Fibroblast of mammary gland (primary cell): ENCODE measurements at places on chromosomes 2 and 18.

DNA sequence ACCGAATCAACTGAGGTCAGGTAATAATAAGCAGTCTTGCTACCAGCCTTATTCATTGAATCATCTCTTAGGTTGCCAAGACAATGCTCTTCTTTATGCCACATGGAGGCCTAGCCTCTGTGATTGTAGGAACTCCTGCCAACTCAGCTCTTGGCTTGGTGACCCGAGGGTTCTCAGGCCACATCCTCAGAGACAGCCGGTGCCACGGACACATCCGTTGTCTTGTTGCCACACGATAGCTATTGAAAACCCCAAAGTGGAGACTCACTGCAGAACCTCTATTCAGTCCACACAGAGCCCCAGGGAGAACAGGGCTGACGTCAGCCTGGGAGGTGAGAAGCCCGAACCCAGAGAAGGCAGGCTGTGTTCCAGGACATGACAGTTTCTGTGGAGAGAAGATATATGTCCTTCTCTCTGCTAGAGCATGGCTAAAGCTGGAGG lies 53.5 kb upstream of the TGFA start:
- DNase-seq = peak; percentile 26

DNA sequence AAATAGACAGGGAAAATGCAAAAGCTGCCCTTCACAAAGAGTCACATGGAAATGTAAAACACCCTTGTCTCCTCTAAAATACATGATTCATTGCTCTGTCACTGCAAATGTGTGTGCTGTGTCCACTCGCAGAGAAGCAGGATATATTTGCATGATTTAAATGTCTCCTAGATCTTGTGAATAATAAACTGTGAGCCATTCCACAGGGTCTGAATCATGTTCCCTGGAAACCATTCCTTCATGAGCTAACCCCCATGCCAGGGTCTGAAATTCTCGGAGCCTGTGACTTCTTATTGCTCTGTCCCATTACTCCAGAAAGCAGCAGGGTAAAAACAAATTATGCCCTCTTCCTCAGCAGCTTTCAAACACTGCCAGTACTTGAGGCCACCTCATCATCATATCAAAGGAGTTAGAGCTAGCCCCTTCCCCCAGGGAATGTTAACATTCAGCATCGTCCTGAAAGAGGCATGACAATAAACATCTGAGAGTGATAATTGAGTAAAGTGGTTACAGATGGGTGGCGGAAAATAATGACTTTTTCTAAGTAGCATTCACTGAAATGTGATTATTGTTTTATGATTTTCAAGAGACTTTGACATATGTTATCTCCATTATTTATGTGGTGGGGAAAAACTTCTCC lies 11.7 kb upstream of the CNGA3 start:
- peak; percentile 96 for DNase-seq

GRCh38 chr2:216318521-216318874 lies 53.8 kb downstream of the MARCHF4 start:
- DNase-seq = no peak

- DNase-seq = no peak
These were observed 16.5 kb upstream of the SERPINB7 start for GRCh38 chr18:63758615-63759240.

DNA sequence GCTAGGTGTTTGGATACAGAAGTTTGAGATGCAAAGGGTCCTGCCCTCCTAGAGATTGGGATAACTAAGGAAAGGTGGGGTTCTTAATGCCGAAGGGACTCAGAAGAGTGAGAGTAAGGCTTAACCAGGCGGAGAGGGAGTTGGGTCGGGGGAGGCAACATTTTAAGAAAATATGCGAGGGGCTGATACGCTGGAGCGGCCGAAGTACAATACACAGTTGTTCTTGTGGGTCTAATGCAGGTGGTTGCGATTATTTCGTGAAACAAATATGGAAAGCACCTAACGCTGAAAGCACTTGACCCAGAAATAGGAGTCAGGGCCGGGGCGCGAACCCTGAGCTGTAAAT lies 344 bp upstream of the MRPL33 start:
- DNase-seq = no peak

DNA sequence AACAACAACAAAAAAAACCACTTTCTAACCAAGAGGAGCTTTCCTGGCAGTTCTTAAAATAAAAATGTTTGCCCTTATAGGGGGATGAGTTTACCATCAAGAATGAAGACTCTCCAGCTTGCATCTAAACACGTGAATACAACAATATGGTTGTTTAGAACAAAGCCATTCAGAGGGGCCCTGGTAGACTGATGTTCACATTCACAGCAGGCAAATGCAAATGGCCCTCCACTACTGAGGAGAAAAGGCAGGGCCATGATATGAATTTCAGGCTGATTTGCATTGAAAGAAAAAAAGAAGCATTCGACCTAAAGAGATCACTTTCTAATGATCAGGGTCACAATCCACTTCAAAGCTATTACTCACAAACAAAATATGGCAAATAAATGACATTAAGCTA lies 65.3 kb upstream of the OTOS start:
- DNase-seq = no peak

GRCh38 chr2:150647943-150648342 lies 160.5 kb upstream of the RND3 start:
- DNase-seq = no peak

GRCh38 chr2:204691911-204692510 lies 146.7 kb downstream of the PARD3B start:
- peak; percentile 91 for DNase-seq

GRCh38 chr2:169910109-169910799 lies 83.0 kb downstream of the UBR3 start:
- no peak for DNase-seq

DNA sequence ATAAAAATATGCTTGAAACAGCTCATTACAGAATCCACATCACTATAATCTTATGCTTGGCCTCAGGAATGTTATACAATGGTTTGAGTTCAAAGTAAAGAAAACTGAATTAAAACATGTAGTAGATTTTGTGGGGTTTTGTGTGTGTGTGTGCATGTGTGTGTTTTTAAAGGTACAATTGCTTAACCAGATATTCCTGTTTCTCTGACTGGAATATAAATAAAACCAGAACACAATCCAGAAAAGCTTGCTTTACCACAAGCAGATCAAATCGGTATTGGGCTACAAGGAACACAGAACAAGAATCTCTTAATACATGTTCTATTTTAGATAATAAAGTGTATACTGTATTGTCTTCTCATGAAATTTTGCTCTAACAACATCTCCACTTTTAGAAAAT lies 110.0 kb downstream of the TMEM247 start:
- no peak for DNase-seq

DNA sequence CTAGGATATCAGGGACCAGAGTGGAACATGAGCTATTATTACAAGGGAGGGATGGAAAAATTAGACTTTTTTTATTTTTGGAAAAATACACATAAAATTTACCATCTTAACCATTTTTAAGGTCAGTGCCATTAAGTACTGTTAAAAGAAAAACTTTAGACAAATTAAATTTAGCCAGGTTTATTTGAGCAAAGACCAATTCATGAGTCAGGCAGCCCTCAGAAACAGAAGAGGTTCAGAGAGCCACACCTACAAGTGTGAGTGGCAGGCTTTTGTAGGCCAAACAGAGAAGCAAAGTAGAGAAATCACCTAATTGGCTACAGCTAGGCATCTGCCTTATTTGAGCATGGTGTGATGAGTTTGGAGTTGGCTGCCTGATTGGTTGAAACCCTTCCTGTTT lies 301.3 kb upstream of the RAB12 start:
- DNase-seq = peak; percentile 25

DNA sequence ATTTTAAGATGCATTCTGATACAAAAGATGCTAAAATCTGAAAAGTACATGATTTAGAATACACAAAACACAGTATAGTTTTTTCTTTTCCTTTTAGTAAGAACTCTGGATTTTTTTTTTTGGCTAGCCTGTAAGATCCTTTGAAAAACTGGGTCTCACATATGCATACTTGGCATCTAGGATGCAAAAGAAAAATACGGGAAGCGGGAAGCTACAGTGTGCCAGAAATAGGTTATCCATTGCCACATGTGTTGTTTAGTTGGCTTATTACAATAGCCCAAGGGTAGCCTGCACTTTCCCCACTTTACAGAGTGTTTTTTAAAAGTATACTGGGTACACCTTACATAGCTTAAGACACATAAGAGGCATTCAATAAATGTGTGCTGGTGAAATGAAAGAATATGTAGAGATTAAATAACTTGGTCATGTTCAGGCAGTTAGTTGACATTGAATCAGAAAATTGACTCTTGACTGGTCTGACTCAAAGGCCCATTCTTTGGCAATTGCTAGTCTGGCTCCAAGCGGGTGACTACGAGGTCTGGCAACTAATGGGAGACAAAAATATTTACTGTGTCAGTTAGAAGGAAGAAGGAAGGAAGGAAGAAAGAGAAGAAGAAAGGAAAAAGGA lies 286.8 kb upstream of the TRIB2 start:
- DNase-seq = peak; percentile 72

- no peak for DNase-seq
These were observed 60.6 kb upstream of the CUL3 start for GRCh38 chr2:224645722-224646121.

DNA sequence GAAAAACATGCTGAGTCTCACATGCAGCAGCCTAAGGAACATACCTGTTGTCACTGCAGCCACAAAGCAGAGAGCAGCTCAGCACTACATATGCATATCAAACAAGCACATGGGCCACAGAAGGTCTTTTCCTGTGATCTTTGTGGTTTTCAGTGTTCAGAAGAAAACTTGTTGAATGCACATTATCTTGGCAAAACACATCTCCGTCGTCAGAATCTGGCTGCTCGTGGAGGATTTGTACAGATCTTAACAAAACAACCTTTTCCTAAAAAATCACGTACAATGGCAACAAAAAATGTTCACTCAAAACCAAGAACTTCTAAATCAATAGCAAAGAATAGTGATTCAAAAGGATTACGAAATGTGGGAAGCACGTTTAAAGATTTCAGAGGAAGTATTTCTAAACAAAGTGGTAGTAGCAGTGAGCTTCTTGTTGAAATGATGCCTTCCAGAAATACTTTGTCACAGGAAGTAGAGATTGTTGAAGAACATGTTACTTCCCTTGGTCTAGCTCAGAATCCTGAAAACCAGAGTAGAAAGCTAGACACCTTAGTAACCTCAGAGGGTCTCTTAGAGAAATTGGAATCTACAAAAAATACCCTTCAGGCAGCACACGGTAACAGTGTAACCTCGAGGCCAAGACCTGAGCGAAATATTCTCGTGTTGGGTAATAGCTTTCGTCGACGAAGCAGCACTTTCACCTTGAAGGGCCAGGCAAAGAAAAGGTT lies 34.1 kb downstream of the ZNF407 start:
- DNase-seq = peak; percentile 56

GRCh38 chr2:68458981-68459380 lies 8.1 kb downstream of the FBXO48 start:
- DNase-seq = peak; percentile 53

- no peak for DNase-seq
These were observed 172.0 kb downstream of the MC4R start for GRCh38 chr18:60200558-60200957.

DNA sequence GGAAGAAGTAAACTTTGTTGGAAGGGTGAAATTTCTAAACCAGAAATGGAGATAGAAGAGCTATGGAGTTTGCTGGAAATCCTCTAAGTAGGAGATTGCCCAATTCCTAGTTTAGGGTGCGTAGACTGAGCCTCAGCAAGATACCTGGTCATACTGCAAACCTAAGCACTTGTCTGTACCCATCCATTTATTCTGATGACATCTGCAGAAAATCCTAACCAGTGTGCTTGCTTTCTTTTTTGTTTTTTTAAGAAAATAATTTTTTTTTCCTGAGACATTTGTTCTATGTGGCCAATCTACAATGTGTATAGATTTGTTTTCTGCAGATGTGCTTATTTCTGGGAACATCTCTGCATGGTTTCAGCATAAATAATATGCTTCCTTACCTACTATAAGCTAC lies 144.7 kb downstream of the LYPD6B start:
- DNase-seq = no peak

- DNase-seq = no peak
These were observed 10.8 kb upstream of the TAF4B start for GRCh38 chr18:26215247-26215970.

- peak; percentile 57 for DNase-seq
These were observed 26.5 kb upstream of the EML4 start for GRCh38 chr2:42142547-42143184.

- DNase-seq = peak; percentile 78
These were observed 69.5 kb downstream of the ANTXR1 start for GRCh38 chr2:69082430-69082997.

GRCh38 chr2:187924293-187924692 lies 367.4 kb upstream of the GULP1 start:
- no peak for DNase-seq

- peak; percentile 20 for DNase-seq
These were observed 1.3 kb downstream of the PKP4 start for GRCh38 chr2:158457826-158458616.

GRCh38 chr2:26737221-26737620 lies 26.9 kb upstream of the SLC35F6 start:
- no peak for DNase-seq

GRCh38 chr18:10515456-10515855 lies 10.4 kb upstream of the NAPG start:
- no peak for DNase-seq

DNA sequence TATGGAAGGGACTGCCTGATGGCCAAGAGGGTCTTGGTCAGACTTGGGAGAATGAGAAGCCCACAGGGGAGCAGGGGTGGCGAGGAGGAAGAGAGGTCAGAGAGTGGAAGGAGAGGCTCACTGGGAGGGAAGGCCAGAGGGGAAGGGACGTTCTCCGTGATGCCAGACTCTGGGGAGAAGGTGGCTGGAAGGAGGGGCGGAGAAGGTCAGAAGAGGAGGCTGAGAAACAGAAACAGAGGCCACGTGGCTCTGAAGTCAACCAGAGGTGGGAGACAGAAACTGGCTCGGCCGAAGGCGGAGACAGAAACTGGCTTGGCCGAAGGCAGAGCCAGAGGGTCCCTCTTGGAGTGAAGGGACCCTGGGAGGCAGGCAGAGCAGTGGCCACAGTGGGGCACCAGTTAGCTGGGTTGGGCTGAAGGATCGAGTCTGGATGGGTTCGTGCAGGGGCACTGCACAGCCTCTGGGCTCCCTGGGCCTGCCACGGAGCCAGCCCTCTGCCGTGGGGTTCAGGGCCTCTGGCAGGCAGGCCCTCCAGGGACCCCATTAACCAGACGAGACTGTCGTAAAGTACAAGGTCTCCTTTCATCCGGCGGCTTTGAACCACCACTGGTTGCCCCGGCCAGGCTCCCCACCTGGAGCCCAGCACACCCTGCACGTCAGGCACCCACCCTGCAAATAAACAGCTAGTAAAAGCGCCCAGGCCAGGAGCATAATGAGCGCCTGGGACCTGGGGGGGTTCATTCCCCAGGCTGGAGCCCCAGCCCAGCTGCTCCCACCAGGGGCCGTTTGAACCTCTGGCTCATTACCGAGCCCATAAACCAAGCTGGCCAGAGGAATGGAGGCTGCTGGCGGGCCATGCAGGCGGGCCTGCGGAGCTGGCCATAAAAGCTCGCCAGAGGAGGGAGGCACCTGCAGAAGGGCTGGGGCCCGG lies 218.8 kb downstream of the DYSF start:
- no peak for DNase-seq

- DNase-seq = peak; percentile 87
These were observed 54.9 kb upstream of the MAP2 start for GRCh38 chr2:209368914-209369313.

DNA sequence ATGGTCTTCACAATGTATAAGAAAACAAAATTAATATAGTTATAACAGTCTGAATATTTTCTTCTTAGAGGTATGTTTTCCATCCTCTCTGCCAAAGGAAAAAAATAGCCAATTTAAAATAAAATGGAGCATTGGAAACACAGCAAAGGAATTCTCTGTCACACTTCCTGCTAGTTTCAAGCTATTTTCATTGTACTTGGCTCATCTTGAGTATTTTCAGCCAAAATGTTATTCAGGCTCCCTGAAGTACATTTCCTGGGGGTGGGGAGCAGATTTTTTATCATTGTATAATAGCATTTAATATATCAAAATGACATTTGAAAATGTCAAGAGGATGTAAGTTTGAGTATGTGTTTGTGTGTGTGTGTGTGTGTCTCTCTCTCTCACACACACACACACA lies 463.6 kb upstream of the REG3G start:
- DNase-seq = no peak
